BJ (cell line): ENCODE measurements at places on chromosomes 12 and 14. TPM values are rescaled to one million over a fixed set of nuclear protein-coding genes. Genes with fewer than 3 reads are reported as not detected.

DNA sequence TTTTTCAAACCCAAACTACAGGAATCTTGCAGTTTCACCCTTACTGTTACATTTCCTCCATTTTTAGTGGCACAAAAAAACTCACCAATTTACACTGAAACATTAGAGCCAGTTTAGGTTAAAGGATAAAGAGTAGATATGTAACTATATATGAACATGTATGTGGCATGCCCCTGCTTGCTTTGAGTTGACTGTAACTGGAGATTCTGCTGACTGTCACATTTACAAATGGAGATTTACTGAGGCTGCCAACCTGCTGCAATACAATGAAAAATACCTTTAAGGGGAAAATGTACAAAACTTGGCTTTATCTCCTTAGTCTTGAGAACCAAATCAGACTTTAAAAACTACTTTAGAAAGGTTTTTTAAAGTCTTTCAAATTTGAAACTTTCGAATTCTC, 28.3 kb downstream of the STON2 start:
- no peak for DNase-seq

The CELA1 gene
- polyA plus RNA-seq = not detected in 2 replicates

GRCh38 chr14:86052868-86053267, 522.9 kb downstream of the FLRT2 start:
- DNase-seq = no peak

The CCDC196 gene
- polyA plus RNA-seq = not detected in 2 replicates

DNA sequence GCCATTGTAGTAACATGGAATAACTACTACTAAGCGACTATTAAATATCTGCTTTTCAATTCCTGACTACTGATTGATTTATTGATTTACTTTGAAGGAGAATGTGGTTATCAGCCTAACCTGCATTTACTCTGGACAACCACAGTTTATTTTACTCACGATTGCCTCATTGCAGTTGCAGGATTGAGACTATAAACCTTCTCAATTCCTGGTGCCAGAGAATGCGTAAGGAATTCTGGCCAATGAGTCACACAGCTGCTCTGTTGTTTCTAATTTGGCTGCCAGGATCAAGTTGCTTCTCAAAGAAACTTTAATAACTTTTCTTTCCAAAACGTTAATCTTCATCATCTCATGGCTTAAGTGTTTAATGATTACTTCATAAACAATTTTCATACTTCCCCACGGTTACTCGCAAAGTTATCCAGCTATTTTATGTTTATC, 13.1 kb upstream of the TMTC1 start:
- peak; percentile 83 for DNase-seq

GRCh38 chr12:28171356-28172060, 18.7 kb upstream of the CCDC91 start:
- DNase-seq = no peak

DNA sequence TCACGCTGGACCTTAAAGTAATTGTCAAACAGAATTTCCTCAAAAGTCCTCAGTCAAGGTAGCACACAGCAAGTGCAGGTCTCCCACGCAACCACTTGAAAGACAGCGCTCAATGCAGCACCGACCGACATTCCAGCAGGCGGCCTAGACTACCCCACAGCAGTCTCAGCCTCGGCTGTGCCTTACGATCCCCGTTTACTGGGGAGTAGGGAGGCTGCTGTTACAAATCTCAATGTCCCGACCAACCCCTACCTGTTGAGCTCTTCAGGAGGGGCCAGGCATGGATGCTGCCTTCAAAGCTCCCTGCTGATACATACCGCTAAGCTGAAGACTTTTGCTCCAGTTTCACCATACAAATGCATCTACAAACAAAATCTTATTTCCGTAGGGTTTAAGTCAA, 21.8 kb downstream of the VPS37B start:
- no peak for DNase-seq

DNA sequence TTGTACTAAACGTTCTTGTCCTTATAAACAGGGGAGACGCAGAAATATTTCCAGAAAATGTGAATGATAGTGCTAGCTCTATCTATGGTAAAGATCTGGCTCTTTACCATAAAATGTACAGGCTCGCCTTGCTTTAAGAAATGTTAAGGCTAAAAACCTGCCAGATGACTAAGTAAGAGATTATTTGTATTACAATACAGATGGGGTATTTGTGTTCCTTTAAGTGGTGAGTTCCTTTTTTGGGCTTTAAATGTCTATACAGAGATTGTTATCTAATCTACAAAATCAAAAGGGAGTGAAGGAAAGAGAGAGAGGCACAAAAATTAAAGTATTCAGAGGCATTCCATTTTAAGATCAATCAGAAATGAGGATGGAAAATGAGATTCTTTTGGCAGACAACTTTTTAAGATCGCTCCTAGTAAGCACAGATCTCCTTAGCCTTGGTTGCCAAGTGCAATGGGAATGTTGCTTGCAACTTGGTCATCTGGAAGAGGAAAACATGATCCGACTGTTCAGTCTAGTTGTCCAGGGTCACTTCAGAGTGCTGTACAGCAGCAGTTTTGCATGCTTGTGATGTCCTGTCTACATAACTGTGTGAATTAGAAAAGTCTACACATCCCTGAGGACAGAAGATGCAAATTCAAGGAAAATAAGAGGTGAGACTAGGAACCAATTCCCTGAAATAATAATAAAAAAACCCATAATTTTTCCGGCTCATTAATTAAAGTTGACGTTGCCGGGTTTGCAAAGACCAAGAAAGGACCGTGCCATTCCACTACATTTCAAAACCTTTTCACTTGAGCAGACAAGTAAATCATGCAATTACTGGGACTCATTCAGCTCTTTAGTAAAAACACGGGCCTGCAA, 380.8 kb downstream of the EGLN3 start:
- no peak for DNase-seq

- no peak for DNase-seq
These were observed 79.9 kb downstream of the TAOK3 start for GRCh38 chr12:118292836-118293235.

The OR6C2 gene
- polyA plus RNA-seq = not detected in 2 replicates

DNA sequence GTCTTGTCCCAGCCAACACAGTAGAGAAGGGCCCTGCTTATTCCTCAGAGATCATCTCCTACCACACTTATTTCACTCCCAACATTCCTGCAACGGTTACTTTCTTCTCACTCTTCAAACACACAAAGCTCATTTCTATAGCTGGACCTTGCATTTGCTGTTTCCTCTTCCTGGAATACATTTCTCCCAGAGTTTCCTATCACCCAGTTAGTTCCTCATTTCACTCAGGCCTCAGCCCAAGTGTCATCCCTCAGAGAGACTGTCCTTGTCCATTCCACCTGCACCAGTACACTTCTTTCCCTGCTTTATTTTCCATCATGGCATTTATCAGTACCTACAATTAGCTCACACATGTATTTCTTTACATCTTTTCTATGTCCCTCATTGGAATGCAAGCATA, 14.7 kb upstream of the STK38L start:
- no peak for DNase-seq

DNA sequence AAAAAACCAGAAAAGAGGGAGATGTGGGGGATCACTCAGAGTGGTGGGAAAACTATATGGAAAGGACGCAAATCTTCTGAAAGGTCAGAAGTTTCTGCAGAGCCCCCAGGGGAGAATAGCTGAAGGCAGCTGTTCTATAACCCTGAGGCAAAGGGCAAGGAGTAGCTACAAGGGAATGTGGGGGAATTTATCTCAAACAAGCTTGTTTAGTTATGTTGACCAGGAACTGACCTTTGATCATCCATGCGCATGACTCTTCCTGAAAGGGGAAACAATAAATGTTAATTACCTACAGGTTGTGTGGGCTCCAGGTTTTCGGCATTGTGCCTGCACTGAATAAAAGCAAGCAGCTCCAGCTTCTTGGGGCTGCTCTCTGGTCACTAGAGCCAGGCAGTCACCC, 968.5 kb downstream of the AACS start:
- no peak for DNase-seq

The ACRBP gene
- polyA plus RNA-seq = 0.17 and 0.40 TPM in 2 replicates

DNA sequence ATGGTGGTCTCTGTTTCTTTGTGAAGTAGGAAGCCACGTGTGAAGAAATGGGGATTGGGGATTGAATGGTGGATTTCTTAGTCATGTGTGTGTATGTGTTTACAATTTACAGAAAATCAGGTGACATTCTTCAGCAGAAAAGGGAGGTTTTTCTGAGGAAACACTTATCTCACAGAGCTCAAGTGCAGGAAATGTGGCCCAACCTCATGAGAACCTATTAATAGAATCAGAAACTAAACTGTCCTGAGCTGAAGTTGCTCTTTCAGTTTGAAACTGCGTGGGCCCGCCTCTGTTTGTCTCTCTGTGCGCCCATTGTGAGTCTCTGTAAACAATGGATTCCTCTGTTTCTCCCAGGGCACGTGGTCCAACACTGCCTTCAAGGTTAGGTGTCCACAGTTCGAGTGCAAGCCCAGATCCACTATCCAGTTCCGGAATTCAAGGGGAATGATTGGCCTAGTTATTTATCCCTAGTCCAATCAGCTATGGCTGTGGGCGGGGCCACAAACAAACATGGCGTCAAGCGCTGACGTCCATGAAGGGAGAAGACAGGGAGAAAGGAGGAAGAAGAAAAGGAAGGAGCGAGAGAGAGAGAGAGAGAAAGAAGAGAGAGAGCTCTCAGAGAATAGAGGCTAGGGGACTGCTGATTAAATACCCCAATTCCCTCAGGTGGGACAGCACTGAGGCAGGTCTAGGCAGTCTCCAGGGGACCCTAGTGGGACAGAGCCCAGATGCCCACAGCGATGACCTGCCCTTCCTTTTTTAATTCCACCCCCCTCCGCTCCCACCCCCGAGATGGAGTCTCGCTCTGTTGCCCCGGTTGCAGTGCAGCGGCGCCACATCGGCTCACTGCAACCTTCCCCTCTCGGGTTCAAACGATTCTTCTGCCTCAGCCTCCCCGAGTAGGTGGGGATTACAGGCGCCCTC, 31.4 kb upstream of the C12orf76 start:
- DNase-seq = no peak

DNA sequence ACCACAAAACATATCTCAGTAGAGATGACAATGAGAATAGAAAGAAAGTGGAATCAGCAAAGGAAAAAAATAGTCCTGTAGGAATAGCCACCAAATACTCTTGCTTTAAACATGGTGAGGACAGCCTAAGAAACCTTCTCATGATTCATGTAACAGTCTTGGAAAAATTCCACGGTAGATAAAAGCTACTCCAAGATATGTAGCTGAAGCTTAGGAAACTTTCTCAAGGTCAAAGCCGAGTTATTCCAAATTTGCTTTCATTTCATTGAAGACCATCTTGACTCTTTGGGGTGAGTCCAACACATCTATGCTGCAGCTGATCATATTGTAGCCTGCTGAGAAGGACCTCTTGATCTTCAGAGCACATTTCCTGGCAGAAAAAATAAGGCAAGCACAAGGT, 157.6 kb downstream of the PAH start:
- DNase-seq = no peak

- DNase-seq = no peak
These were observed 908.8 kb downstream of the VRK1 start for GRCh38 chr14:97705976-97706375.
